ENCODE measurements at places on chromosomes 7 and 10.

DNA sequence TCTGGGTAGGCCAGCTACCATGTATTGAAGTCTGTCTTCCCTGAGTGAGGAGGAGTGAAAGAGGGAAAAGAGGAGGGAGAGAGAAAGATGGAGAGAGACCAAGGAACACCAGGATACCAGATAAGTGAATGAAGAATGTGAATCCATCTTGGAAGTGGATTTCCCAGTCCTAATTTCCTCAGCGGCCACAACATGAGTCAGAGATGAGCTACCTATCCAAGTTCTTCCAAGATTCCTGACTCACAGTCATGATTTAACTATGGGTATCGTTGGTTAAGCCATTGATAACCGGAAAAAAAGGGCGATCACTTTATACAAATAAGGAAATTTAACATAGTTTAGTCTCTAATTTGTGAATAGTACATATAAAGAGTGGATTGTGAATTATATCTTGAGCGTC lies 561.8 kb downstream of the ATRNL1 start:
- DNase-seq, result no peak

DNA sequence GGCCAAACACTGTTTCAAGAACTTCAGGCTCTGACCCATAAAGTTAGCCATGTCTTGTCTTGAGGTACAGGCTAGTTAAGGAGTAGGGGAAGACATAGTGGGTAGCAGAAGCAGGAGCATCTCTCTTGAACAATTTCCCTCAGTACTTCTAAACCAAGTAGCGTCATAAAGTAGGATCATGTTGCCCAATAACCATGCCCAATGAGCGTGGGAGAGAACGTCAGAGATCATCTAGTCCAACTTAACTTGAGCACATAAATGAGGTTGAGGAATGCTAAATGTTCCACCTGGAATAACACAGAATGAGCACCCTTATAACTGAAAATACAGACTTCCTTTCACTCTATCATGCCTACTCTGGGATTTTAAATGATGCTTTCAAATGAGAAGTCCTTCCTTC lies 134.9 kb downstream of the AOAH start:
- no peak for DNase-seq

- no peak for DNase-seq
These were observed 398.2 kb downstream of the DNAJB6 start for GRCh38 chr7:157734676-157735640.

DNA sequence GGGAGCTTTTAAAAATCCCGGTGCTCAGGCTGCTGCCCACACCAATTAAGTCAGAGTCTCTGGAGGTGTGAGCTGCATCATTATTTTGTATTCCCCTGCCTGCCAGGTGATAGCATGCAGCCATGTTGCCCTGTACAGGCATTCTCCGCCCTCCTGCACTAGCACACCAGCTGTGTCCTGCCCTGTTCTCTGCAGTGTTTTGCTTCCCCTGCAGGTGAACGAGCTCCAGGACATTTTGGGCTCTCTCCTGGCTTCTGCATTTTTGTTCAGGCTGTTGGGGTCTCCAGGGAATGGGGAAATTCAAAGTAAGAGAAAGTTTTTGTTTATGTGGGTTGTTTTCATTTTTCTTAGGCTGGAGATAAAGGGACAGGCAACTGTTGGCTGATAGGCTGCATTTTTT lies 271.0 kb upstream of the COBL start:
- no peak for DNase-seq

DNA sequence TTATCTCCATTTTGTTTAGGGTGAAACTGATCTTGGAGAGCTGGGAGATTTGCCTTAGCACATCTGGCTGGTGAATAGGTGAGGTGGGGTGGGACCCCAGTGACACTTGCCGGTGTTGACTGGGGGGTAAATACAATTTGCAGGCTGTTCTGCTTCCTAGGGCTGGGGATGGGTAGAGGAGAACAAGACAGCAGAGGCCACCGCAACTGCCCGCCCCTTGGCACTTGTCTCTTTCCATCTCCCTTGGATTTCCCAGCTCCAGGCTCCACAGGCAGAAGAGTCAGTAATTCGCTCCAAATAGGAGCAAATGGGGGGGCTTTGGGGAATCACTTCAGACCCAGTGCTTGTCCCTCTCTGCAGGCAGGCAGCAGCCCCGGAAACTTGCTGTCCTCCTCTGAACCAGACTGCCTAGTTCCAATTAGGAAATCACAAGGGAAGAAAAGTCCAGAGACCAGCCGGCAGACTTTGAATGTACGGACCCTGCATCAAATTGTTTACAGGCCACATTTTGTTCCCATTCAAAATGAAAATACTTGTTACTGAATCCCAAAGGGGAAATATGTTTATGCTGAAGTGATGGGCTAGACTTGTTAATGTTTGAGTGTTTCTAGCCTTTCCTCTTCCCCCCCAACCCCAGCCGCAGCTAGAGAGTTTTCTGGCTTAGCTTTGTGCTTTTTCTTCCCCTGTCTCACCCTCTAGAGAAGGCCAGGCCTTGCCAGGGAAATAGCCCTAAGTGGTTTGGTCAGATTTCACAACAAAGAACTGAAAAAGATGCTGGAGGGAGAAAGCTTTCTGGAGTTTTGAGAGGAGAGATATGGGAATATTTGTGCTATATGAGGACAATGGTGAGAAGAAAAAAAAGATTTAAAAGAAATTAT lies 10.0 kb upstream of the INPP5F start:
- no peak for DNase-seq

- no peak for DNase-seq
These were observed 293.7 kb downstream of the BICC1 start for GRCh38 chr10:58806323-58806722.

- no peak for DNase-seq
These were observed 6.8 kb downstream of the GIGYF1 start for GRCh38 chr7:100687261-100687660.

- no peak for DNase-seq
These were observed 763 bp upstream of the RALA start for GRCh38 chr7:39622609-39623008.

- DNase-seq, result no peak
These were observed 243.3 kb downstream of the GRID1 start for GRCh38 chr10:86123304-86123703.

GRCh38 chr10:63579371-63580014 lies 58.3 kb downstream of the REEP3 start:
- no peak for DNase-seq

DNA sequence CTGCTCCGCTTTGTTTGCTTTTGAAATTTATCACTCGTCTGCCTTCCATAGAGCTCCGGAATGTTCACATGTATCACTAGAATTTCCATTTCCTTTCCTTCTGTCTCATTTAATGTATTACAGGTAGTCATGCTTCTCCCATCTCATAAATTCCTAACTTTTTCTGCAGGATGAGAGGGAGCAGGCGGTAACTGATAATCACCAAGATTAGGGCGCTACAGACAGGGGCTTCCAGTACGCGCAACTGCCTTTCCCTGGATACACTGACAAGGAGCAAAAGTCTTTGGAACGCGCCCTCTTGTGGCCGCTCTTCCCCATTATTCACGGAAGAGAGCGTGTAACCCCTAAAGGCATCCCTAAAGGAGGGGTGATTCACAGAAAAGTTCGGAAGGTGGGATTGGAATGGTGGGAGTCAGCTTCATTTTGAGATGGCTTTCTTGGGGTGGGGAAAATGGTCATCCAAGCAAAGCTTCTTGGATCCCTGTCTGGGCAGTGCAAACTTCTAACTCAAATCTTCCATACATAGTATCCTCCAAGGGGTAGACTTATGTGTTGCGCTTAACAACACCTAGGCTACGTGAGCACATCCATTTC lies 6.5 kb downstream of the INHBA start:
- peak; percentile 6 for DNase-seq

- no peak for DNase-seq
These were observed 87.4 kb upstream of the PIP4K2A start for GRCh38 chr10:22801785-22802184.

DNA sequence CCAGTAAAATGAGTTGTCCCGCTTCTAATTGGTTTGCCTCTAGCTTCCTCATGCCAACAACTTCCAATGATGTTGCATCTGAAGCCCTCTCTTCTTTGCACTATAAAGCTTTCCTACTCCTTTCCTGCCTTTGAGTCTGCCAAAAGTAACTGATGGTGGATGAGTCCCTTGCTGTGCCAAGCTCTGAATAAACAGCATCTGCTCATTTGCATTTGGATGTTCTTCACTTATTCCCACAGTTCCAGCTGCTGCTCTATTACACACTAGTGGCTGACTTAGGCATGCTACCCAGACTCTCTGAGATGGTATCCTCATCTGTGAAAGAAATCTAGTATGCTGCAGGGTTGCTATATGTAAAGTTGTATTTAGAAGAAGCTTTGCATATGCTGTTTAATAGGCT lies 24.9 kb downstream of the SFR1 start:
- no peak for DNase-seq

GRCh38 chr7:756928-757560 lies 30.0 kb upstream of the PRKAR1B start:
- DNase-seq, result no peak

All from SW 1271 (cell line).